Activated T-cell treated with anti-CD3 and anti-CD28 coated beads, Interleukin-2, amount 50 U/mL, for 72 hours (primary cell): ENCODE measurements at places on chromosomes 6 and 20. TPM values are rescaled to one million over a fixed set of nuclear protein-coding genes. Genes with fewer than 3 reads are reported as not detected.

Gene KHDRBS2
- total RNA-seq: not detected

Gene PPP1R3G
- not detected for total RNA-seq

Gene CLPSL1
- total RNA-seq: not detected

Gene ACTL10
- 1.8 TPM for total RNA-seq

Gene OPN5
- not detected for total RNA-seq

Gene ASF1A
- total RNA-seq: 58.4 TPM

Gene HIVEP2
- total RNA-seq: 30.8 TPM

Gene RIMS1
- not detected for total RNA-seq

DNA sequence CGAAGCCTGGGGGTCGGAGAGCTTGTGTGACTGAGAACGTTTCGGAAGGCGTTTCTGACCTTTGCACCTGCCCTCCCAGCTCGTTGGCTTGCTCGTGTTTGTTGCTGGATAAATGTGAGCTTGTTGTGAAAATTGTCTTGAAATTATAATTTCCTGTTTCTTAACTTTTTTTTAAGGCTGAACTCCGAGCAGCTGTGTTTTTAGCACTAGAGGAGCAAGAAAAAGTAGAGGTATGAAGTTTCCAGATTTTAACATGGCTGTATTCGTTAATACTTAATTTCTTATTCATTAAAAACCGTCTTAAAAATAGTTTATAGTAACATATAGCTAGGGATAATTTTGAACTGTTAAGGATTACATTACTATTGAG is 672 bp downstream of the CEP43 start:
- no peaks in the 10 kb centered on the region for H3K27me3 ChIP-seq
- peak overlapping the region; percentile 95 for H3K27ac ChIP-seq

- H3K36me3 ChIP-seq: peaks cover 2% of the 10 kb centered on the region
- H3K4me1 ChIP-seq: peaks cover 26% of the 10 kb centered on the region
- no peak overlapping the region for H3K27ac ChIP-seq
- peak overlapping the region; percentile 86 for H3K4me3 ChIP-seq
Observed at GRCh38 chr20:32017711-32018251, 7.5 kb downstream of the CCM2L start.

DNA sequence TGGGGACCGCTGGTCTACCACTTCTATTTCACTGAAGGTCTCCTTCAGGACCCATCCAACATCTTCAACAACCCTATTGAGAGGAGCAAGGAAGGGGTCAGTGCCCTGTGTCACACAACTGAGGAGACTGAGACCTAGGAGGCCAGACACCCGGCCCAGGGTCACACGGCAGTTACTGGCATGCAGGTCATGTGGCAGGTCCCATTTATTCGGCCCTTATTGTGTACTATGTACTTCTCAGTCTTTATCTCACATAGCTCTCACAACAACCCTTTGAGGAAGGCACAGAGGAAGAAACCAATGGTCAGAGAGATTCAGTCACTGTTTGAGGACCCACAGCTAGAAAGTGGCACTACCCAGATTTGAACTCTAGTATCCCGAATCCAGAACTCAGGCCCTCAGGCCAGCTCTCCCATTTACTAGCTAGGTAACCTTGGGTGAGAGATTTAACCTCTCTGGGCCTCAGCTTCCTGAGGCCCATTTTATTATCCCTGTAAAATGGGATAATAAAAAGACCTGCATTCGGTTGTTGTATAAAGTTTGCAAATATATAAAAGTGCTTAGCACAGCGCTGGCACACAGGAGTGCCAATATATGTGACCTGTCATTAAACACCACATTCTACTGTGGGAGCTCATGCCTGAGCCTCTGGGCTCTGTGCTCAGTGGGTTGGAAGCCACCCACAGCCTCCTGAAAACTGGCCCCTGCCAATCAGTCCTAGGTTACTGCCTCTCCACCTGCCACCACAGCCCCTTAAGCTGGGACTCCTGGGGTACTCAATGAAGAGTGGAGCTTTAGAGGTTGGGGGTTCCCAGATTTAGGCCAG is 15.8 kb downstream of the TFEB start:
- no peak overlapping the region for H3K4me3 ChIP-seq
- no peaks in the 10 kb centered on the region for H3K27me3 ChIP-seq
- peaks cover 9% of the 10 kb centered on the region for H3K4me1 ChIP-seq
- H3K27ac ChIP-seq: no peak overlapping the region
- no peak for DNase-seq
- H3K36me3 ChIP-seq: no peaks in the 10 kb centered on the region

GRCh38 chr6:118632359-118632758 is 19.0 kb downstream of the CEP85L start:
- no peak for DNase-seq
- H3K4me1 ChIP-seq: peaks cover 79% of the 10 kb centered on the region
- no peaks in the 10 kb centered on the region for H3K27me3 ChIP-seq

GRCh38 chr6:100482698-100483097 is 18.0 kb upstream of the SIM1 start:
- no peak overlapping the region for H3K4me3 ChIP-seq
- peaks cover 45% of the 10 kb centered on the region for H3K27me3 ChIP-seq
- DNase-seq: no peak
- no peaks in the 10 kb centered on the region for H3K36me3 ChIP-seq
- H3K27ac ChIP-seq: no peak overlapping the region

- no peak overlapping the region for H3K27ac ChIP-seq
- no peak for DNase-seq
- H3K36me3 ChIP-seq: no peaks in the 10 kb centered on the region
- peaks cover 4% of the 10 kb centered on the region for H3K27me3 ChIP-seq
Observed at GRCh38 chr6:12977806-12978205, 261.2 kb downstream of the PHACTR1 start.
